CD4-positive, alpha-beta T cell treated with Interleukin-21 for 1 hour (primary cell): ENCODE measurements at places on chromosomes 3 and 15.

DNA sequence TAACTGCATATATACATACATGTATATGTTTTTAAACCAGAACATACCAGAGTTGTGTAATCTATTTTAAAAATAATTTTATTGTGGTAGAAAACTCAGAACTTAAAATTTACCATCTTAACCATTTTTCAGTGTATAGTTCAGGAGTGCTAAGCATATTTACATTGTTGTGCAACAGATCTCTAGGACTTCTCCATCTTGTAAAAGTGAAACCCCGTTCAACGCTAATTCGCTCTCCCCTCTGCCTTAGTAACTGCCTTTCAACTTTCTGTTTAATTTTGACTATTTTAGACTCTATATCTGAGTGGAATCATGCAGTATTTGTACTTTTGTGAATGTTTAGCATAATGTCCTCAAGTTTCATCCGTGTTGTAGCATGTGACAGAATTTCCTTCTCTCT, 51.8 kb upstream of the SSR3 start:
- peak; percentile 8 for DNase-seq

GRCh38 chr15:51226576-51227210, 111.7 kb downstream of the CYP19A1 start:
- no peak for DNase-seq

GRCh38 chr3:119588112-119588511, 8.8 kb downstream of the ADPRH start:
- no peak for DNase-seq

DNA sequence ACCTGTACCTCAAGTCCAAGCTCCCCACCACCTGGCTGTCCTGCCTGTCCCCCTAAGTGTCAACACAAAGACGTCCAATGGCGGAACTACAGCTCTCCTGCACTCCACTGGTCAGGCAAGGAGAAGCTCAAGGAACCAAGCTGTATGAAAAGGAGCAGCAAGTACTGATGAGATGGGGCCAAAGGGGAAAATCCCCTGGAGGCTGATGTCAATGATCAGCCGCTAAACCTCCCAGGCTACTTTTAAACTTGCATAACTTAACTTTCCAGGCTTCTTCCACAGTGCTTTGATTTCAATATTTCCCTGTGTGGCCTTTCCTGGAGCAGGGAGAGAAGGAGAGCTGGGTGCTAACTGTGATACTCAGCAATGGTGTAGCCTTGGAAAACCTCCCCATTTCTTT, 35.0 kb downstream of the TM4SF4 start:
- no peak for DNase-seq

DNA sequence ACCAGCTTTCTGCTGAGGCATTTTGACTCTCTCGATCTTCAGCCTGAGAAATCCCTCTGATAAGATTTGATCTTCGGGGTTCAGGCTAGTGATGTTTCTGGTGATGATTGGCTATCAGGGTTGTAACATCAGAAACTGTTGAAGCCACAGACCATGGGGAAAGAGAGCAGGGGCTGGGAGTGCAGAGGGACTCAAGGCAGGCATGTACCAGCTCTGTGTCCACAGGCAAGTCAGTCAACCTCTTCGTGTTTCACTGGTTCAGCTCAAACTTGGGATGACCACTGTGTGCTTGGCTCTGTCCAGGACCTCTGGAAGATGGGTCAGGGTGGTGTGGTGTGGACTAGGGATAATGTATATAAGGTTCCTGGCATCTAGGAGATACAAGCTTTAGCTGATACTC, 116.5 kb downstream of the EEFSEC start:
- no peak for DNase-seq

DNA sequence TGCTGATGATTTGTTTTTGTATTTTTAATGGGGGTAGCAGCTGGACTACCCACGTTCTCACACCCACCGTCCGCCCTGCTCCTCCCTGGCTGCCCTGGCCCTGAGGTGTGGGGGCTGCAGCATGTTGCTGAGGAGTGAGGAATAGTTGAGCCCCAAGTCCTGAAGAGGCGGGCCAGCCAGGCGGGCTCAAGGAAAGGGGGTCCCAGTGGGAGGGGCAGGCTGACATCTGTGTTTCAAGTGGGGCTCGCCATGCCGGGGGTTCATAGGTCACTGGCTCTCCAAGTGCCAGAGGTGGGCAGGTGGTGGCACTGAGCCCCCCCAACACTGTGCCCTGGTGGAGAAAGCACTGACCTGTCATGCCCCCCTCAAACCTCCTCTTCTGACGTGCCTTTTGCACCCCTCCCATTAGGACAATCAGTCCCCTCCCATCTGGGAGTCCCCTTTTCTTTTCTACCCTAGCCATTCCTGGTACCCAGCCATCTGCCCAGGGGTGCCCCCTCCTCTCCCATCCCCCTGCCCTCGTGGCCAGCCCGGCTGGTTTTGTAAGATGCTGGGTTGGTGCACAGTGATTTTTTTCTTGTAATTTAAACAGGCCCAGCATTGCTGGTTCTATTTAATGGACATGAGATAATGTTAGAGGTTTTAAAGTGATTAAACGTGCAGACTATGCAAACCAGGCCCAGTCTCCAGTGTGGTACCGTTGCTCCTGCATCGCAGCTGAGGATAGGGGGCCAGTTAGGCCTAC, 1.4 kb upstream of the FES start:
- no peak for DNase-seq
